ENCODE measurements at places on chromosomes 1 and 21.
A peak's percentile ranks its signal among the peaks of the same experiment; 100 is the strongest.

GRCh38 chr1:16021681-16022080, at the start of gene CLCNKA:
TSS of gene CLCNKA (plus strand) at chr1:16022036. CDS start at chr1:16022620, 584 bp downstream.
- no peak for DNase-seq

- DNase-seq, result no peak
Observed at GRCh38 chr21:36461918-36462486, 17.9 kb downstream of the CLDN14 start.

DNA sequence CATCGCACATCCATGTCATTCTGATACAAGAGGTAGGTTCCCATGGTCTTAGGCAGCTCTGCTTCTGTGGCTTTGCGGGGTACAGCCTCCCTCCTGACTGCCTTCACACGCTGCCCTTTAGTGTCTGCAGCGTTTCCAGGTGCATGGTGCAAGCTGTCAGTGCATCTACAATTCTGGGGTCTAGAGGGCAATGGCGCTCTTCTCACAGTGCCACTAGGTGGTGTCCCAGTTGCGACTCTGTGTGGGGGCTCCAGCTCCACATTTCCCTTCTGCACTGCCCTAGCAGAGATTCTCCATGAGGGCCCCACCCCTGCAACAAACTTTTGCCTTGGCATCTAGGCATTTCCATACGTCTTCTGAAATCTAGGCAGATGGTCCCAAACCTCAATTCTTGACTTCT, 138.2 kb upstream of the BRINP3 start:
- no peak for DNase-seq

DNA sequence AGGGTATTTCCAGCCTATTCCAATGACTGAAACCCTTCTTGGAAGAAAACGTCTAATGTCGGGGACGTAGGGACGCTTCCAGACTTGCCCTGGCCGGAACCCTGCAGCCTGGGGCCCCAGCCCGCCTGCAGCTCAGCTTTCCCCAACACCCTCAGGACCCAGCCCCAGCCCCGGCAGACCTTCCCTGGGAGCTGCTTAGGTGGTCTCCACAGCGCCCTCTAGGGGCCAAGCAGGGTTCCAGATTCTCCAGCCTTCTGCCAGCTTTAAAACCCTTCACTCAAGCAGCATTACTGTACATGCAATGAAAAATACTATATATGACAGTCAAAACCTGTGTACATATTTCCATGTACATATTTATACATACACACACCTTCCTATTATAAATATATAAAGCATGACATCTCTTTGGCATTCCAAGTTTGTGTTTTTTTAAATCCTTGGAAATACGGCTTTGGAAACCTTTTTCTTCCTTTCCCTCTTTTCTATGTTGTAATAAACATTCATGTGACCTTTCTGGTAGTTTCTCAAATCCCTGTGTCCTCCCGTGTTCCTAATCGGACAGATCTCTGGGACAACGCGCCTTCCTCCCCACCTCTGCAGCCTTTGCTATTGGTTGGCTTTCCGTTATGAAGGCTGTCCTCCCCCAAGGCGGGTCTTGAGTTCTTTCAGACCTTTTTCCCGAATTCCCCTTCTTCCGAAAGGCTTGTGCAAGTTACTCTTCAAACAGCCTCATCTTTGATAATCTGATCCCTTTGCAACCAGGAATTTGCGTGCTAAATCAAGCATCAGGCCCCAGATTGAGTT, 60.3 kb downstream of the STUM start:
- DNase-seq, result peak; percentile 80

- DNase-seq, result no peak
Observed at GRCh38 chr21:46425571-46425970, 33.1 kb upstream of the DIP2A start.

GRCh38 chr1:168572633-168573032, 3.8 kb upstream of the XCL1 start:
- DNase-seq, result no peak

DNA sequence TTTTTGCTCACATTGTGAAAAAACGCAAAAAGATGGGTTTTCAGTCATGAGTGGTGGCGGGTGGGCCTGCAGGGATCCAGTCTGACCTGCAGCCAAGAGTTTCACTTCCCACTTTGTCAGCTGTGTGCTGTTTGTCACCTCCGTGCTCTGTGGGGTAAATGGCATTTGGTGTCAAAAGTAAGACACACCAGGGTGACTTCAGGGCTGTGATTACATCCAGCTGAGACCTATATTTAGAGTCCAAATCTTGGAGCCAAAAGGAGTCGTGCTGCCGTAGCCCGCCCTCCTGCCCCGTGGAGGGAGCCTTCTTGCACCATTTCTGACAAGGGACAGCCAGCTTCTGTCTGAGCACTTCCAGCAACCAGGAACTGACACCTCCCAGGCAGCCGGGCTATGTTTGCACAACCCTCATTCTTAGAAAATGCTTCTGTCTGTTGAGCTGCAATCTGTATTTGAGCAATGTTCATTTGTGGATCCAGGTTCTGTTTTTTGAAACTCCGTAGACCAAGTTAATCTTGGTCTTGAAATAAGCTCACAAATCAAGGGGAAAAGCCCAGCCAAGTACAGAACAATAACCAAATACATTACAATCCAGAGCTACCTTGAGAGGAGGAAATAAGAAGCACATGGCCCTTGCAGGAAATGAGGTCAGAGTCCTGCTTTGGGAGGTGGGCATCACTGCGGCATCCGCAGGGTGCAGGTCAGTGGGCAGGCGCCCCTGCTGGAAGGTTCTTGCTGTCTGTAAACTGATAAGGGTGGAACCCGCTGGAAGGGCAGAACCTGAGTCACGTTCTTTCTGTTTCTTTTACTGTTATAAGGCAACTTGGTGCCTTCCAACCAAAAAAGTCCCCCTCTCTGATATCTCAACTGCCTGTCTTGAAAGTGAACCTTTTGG, 14.4 kb downstream of the ABCG1 start:
- peak; percentile 85 for DNase-seq

- DNase-seq, result no peak
Observed at GRCh38 chr1:48560577-48560976, 88.6 kb upstream of the SPATA6 start.

GRCh38 chr1:201877877-201878401, 10.8 kb upstream of the SHISA4 start:
- DNase-seq, result peak; percentile 66

GRCh38 chr1:9119745-9120144, 9.2 kb downstream of the GPR157 start:
- peak; percentile 54 for DNase-seq

DNA sequence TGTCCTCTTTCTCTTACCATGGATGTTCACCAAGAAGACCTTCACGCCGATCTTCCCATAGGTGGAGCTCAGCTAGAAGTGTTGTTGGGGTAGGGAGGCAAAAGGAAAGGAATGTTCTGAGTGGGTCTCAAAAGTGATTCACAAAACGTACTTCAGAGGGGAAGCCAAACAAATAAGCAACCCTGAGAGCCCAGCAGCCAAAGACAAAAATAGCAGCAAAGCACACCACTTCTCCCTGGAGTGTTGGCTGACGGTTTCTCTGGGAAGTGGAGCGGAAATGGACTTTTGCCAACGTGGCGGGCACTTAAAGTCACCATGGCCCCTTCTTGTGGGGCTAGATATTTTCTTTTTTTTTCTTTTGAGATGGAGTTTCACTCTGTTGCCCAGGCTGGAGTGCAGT, 23.1 kb downstream of the SLC26A9 start:
- DNase-seq, result no peak

DNA sequence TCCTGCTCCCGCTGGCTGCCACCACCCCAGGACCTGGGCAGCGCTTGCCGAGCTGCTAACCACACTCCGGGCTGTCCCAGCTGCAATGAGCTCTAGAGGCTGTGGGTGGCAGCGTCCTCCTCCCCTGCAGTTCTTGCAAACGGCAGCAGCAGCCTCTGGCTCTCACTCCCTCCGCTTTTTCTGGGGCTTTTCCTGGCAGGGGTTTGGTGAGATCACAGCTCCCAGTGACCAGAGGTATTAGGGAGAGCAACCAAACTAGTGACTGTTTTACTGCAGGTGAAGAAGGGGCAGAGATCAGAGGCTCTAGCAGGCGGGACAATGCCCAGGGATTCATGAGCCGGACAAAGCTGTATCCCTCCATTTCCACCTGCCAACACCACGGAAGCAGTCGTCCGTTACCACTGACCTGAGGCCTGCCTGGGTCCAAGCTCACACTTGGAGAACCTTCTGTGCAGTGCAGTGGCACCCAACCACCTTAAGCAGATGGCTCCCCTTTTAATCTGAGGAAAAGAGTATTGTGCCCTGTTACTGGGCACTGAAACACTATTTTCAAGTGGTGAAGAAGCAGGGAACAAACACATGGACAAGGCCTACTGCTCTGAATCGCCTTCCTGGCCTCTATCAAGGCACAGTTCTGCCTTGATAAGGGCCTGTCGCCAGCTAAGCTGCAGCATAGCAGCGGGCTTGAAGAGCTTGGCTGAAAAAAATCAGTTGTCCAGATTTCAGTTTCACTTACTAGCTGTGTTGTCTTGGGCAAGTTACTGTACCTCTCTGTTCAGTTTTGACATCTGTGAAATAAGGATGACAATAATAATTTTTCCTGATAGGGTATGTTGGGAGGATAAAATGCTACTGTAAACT, at the start of gene F5:
Gene F5, minus strand, starts transcription at position 87 of the 861 bp plus-strand sequence. CDS start 95 bp downstream, outside the sequence.
- peak; percentile 63 for DNase-seq

DNA sequence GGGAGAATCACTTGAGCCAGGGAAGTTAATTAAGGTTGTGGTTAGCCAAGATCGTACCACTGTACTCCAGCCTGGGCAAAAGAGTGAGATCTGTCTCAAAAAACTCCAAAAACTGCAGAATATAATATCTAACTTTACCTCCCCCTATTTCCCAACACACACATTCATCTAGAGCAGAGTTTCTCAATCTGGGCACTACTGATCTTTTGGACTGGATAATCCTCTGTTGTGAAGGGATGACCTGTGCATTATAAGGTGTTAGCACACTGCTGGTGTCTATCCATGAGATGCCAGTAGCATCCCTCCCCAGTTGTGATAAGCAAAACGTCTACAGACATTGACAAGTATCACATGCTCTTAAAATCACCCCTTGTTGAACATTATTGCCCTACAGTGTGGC, 61.8 kb downstream of the RGS13 start:
- no peak for DNase-seq

- no peak for DNase-seq
Observed at GRCh38 chr1:114122941-114123618, 30.6 kb downstream of the SYT6 start.

DNA sequence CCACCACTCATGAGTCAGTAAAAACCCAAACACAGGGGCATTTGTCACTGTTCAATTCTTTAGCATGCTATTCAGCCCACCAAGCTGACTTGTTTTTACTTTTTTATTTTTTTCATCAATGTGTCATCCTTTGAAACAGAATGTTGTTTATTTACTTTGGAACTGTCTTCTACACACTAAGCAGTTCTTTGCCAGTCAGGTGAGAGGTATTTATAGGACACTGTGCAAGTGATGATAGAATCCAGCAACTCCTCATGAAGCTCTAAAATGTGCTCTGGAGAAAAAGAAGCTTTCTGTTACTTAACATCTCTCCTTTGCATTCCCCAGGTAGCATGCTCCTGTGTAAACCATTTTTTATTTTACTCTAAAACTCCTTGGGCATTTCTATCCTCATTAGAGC, 582.0 kb upstream of the TMPRSS15 start:
- no peak for DNase-seq

GRCh38 chr1:8020032-8020431, 6.1 kb downstream of the ERRFI1 start:
- no peak for DNase-seq

- no peak for DNase-seq
Observed at GRCh38 chr1:185532856-185533255, 201.3 kb upstream of the HMCN1 start.

Measured in GM20000 (cell line).